Activated T-helper 1 cell treated with Interleukin-2 at 50 U/mL for 16 hours (primary cell): ENCODE measurements at places on chromosomes 11 and 22.

GRCh38 chr11:83070044-83070701 lies 1.5 kb downstream of the RAB30 start:
- DNase-seq, result no peak

DNA sequence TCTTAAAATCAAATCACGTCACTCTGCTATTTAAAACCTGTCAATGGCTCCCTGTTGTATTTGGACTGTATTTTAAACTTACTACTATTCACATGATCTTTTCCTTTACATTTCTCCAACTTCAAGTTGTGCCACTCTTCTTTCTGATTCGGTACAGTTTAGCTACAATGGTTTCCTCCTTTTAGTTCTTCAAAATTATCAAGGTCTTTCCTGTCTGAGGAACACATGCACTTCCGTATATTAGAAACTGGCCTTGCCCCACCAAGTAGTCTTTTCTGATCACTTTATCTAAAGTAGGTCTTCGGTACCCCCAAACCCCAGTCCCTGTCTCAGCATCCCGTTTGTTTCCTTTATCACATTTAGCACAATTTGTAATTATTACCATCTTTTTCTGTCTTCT lies 81.8 kb downstream of the MTMR3 start:
- no peak for DNase-seq

- DNase-seq, result no peak
These were observed 20.8 kb downstream of the CHRDL2 start for GRCh38 chr11:74710281-74710938.

DNA sequence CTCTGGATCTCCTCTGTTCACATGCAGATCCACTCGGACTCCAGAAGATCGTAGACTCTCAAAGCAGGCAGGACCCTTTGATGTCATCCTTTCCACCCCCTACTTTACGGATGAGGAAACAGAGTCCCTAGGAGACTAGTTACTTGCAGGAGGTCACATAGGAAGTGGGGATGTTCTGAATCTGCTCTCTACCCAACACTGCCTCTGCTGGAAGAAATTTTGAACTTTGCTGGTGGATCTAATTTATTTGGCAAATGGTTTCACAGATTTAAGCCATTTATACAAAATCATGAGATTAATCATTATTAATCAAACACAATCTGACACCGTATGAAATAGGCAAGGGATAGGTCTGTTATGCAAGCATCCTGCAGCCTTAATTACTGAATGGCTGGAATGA lies 55.0 kb upstream of the USP47 start:
- DNase-seq, result no peak

- DNase-seq, result no peak
These were observed 19.1 kb downstream of the INCENP start for GRCh38 chr11:62142921-62143320.

- DNase-seq, result no peak
These were observed 681.3 kb downstream of the NTM start for GRCh38 chr11:132051704-132052103.
